Right cardiac atrium (tissue), 5 donors: ENCODE measurements at places on chromosomes 12 and 14. TPM values are rescaled to one million over a fixed set of nuclear protein-coding genes. Genes with fewer than 3 reads are reported as not detected.

- no peak for DNase-seq
Measured at GRCh38 chr14:49951691-49952345, 58.9 kb downstream of the ARF6 start.

- DNase-seq, result no peak
Measured at GRCh38 chr12:66548338-66549049, 130.4 kb downstream of the GRIP1 start.

DNA sequence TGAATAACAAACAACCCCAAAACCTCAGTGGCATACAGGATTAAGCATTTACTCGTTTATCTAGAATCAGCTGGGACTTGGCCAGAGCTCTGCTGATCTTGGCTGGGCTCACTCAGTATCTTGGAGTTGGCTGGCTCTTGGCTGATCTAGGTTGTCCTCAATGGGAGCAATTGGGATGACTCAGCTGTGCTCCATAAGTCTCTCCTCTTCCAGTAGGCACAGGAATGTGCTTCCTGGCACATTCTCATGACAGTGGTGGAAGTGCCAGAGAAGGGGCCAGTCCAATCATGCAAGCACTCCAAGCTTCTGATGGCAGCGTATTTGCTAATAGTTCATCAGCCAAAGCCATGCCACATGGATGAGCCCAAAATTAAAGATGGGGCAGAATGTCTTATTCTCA lies 41.7 kb upstream of the ANO4 start:
- DNase-seq, result no peak

NELL2 gene
- total RNA-seq, result 0.71 TPM

PMCH gene
- total RNA-seq, result not detected

DNA sequence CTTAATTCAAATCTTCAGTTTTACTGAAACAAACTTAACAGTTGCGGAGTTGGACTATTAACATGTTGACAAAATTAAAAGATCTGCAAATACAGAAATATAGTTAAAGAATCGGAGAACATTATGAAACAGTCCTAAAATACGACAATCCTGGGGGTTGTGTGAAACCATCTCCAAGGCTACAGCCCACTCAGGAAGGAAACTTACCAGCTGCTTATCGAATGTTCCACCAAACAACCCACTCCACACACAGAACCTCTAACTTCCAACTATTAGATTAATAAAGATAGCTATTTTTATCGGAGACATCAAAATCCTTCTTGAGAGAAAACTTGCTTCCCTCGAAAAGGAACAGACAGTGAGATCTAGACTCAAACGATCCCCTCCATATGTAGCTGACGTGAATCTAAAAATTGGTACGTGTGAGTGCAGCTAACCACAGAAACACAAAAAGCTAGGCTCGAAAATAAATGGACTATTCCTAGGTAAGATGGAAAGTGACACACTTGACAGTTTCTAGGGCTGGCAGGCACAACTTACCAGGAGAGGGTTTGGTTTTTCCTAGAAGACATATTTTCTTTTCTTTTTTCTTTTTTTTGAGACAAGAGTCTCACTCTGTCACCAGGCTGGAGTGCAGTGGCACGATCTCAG lies 12.9 kb downstream of the VPS37B start:
- no peak for DNase-seq

DNA sequence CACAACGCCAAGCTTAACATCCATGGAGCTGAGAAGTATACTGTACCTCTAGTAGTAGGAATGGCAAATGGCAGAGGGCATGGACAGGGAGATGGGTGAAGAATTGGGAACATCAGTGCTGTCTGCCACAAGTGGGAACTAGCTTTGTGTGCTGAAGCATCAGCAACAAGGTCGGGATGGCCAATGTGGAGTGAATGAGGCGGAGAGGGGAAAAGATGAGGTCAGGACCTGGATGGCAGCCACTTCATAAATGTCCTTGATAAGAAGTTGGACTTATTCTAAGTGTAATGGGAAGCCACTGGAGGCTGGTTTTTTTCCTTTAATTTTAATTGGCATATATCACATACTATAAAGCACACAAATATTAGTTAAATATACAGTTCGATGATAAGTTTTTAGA lies 21.9 kb upstream of the CLMN start:
- no peak for DNase-seq
